ENCODE measurements at places on chromosomes 2 and 18. TPM values are rescaled to one million over a fixed set of nuclear protein-coding genes. Genes with fewer than 3 reads are reported as not detected.

GRCh38 chr2:237714690-237715458, 83.7 kb upstream of the RBM44 start:
- peak; percentile 73 for DNase-seq

DNA sequence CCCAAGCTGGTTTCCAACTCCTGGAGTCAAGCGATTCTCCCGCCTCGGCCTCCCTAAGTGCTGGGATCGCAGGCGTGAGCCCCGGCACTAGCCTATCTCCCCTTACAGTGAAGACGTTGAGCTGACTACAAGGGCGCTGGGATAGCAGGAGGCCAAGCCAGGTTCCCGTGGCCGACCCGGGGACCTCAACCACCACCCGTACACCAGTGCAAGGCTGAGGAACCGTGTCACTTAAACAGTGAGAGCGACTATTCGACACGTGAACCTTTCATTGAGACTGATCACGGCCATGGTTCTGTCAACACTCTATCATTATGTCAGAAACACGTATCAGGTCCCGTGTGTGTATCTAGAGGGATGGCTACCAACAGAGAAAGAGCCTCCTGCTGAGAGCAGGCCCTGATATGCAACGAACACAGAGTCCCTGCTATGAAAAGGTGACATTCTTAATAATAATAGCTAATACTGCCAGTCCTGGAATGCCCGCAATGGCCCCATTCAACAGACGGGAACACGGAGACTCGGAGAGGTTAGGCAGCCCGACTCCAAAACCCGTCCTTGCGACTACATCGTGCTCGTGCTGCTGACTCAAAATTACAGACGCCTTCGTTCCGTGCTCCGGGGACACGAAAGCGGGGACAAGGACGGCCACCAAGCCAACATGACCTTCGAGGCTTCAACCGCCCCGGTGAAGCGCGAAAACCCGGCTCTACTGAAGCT, 833 bp downstream of the AFG3L2 start:
- DNase-seq, result peak; percentile 22

SIX3 gene
- not detected for total RNA-seq

CHRNA1 gene
- total RNA-seq, result not detected

DNA sequence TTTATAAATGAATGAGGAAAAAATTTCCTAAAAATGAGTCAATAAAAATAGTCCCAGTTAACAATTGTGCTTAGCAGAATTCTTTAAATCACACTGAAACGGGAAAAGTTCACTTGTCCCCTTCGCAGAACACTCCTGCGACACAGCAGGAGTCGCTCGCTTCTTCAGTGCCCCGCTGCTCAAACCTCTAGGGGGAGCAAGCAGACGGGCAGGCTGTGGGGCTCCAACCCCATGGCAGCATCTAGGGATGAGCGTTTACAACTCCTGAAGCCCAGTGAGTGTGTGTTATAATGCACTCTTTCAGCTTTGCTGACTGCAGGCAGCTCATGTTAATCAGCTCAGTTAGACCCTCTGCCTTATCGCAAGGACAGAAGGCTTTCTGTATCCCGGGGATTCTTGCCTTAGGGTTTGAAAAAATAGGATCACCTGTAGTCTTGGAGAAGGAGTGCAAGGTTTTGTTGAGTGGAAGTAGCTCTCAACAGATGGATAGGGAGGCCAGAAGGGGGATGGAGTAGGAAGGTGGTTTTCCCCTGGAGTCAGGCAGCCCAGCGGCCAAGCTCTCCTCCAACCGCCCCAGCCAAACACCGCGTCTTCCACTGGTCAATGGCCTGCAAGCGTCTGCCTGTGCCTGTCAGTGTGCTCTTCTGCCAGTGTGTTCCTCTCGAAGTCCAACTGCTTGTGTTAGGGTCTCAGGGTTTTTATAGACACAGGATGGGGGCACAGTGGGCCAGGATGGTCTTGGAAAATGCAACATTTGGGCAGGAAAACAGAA, 1977.7 kb upstream of the LRRTM1 start:
- DNase-seq, result no peak

- peak; percentile 79 for DNase-seq
These were observed 188.1 kb downstream of the FMNL2 start for GRCh38 chr2:152523091-152523490.

TNS1 gene
- total RNA-seq, result 54.5 TPM

DSG4 gene
- not detected for total RNA-seq

GRCh38 chr2:108701208-108701607, 18.1 kb upstream of the RANBP2 start:
- DNase-seq, result no peak

GRCh38 chr2:202121532-202122162, 48.6 kb downstream of the KIAA2012 start:
- DNase-seq, result no peak

APCDD1 gene
- total RNA-seq, result 0.09 TPM

DNA sequence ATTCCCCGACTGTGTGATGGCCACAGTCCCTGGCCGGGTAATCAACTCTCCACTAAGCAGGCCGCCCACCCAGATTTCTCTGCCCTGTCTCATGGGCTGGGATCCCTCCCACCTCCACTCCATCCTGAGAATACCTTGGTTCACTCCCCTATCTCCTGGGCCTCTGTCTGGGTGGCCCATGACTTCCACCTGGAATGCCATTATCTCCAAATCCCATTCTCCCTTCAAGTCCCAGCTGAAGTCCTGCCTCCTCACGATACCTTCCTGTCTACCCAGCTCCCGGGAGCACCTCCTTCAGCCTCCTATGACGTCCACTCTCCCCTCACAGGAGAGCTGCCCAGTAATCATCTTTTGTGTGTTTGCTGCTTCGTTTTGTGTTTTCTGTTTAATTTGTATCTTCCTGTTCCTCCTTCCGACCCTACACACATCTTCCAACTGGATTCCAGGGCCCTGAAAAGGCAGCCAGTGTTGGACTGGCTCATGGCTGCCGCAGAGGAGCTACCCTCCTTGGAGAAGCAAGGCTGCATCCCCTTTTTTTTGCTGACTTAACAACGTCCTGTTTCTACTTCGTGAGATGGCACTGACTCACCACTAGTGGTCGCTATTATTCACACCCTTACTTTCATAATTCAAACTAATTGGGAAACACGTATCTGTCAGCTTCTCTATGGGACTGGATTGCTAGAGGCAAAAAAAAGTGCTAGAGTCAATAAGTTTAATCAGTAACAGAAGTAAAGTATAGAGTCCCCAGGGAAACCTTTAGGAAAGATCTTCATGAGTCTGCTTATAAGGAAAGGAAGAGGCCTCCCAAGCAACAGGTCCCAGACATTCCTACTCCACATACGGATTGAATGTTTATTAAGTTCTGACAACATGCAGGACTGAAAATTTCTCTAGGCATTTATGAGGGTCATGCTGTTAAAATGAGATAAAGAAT, 171.9 kb upstream of the GATA6 start:
- peak; percentile 56 for DNase-seq

- no peak for DNase-seq
These were observed 531.1 kb downstream of the PARD3B start for GRCh38 chr2:205076405-205076804.

ASAP2 gene
- total RNA-seq, result 37.1 TPM

GRCh38 chr18:24791751-24792545, 331.5 kb downstream of the HRH4 start:
- DNase-seq, result peak; percentile 2

- peak; percentile 12 for DNase-seq
These were observed 12.6 kb upstream of the CHN1 start for GRCh38 chr2:175017618-175018414.

CRYGC gene
- not detected for total RNA-seq

MPV17 gene
- total RNA-seq, result 92.8 TPM

DNA sequence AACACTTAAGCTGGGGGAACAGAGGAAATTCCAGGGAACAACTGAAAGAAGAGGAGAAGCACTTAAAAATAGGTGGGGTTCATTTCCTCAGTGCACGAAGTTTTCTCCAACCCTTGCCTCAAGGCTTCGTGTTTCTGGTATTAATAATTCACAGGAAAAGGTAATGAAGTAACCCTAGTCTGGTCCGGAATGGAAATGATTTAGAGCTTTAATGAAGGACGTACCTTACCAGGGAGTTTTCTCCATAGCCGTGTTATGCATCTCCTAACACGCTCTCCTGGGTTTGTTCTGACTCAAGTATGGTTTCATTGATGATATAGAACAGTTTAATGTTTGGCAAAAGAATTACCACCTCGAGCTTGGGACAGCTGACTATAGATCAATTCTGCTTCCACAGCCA, 214.2 kb downstream of the MTX2 start:
- DNase-seq, result no peak

- no peak for DNase-seq
These were observed 17.1 kb downstream of the GYPC start for GRCh38 chr2:126672980-126673605.

- DNase-seq, result no peak
These were observed 6.6 kb downstream of the GAREM2 start for GRCh38 chr2:26179446-26179913.

- no peak for DNase-seq
These were observed 25.3 kb downstream of the NABP1 start for GRCh38 chr2:191703079-191703725.

DNA sequence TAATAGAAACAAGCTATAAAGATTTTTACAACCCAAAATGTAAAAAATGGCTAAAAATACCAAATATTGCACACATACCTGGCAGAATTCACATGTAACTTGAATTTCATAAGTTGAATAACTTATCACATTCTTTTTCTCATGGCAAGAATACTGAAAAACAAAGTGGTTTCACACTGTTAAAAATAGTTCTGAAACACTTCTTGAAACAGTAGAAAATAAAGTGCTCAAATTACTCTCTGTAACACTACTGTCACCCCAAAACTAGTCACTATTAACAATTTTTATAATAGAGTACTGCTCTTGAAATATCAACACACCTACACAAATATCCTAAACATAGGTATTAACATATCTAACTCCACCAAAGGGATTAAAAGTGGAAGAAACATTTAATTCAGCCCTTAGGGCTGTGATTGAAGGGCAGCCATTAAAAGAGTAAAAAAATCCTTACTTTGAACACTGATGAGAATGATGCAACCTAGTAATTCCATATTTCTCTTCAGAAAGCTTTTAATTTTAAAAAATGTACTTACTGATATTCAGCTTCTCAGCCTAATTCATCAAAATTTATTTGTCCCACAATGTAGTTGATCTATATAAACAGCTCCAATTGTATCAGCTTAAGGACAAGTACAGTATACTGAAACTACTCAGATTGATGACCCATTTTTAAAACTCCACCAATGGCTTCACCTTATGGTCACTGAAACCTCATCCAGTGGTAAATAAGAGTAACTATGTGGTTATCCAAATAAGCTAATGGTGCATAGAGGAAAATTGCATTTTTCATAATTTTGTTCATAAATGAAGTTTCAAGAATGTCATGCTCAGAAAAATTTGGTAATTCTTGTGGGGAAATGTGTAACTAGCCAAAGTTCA, 31.4 kb downstream of the ATF2 start:
- no peak for DNase-seq

PSD4 gene
- total RNA-seq, result 0.82 TPM

GRCh38 chr18:48949606-48950535, 894 bp downstream of the SMAD7 start:
- DNase-seq, result no peak

- DNase-seq, result no peak
These were observed 534.8 kb upstream of the LRRTM4 start for GRCh38 chr2:78056976-78057375.

DNA sequence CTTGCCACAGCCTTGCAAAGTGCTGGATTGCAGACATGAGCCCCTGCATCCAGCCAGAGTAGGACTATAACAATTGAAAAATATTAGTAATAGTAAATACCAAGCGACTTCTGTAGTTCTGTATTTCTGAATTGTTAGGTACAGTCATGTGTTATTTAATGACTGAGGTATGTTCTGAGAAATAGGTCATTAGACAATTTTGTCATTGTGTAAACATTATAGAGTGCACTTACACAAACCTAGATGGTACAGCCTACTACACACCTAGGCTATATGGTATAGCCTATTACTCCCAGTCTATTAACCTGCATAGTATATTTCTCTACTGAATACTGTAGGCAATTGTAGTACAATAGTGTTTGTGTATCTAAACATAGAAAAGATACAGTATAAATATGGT, 92.1 kb downstream of the GALNT1 start:
- DNase-seq, result no peak

DNA sequence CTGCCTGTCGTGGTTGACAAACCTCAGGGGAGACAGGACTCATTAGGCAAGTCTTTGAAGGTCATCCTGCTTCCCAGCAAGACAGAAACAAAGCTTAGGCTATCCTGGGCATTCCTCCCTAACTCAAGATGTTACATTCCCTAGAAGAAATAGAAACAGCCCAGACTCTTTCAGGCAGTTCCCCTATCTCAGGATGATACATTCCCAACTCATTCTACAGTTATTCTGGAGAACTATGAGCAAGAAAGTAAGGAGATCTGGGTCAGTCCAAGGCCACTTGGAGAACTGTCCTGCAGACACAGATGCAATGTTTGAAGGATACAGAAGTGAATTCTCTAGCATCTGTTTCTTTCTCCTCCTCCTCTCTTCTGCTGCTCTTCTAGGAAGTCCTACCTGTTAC, 220.1 kb upstream of the NCKAP5 start:
- DNase-seq, result peak; percentile 61

- no peak for DNase-seq
These were observed 405.1 kb downstream of the GPD2 start for GRCh38 chr2:156841321-156841720.

DNA sequence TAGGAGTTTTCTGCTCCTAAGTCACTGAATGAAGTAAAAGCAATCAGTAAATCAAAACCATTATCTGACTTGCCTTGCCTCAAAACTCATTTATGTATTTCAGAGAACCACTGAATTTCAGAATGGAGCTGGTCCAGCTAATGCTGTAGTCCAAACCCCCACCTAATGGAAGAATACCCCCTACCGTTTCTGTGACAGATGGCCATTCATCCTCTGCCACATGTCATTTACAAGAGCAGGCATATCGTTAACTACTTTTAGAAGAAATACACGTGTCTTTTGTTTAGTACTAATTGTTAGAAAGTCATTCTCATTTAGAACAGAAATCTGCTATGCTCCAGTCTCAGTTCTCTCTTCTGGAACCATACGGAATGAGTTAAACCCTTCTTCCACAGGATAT, 12.8 kb upstream of the GALNT5 start:
- DNase-seq, result no peak

DNA sequence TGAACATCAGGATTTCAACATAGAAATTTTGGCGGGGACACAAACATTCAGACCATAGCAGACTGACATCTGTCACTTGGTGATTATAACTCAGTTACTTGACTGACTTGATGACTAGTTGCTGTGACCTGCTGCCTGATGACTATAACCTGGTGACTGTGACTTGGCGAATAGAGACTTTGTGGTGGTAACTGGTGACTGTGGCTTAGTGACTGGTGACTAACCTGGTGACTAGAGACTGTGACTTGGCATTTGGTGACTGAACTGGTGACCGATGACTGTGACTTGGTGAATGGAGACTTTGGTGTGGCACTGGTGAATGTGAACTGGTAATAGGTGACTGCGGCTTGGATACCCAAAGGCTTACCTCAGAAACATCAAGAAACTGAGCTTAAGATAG, 563.1 kb upstream of the FAM98A start:
- no peak for DNase-seq

DNA sequence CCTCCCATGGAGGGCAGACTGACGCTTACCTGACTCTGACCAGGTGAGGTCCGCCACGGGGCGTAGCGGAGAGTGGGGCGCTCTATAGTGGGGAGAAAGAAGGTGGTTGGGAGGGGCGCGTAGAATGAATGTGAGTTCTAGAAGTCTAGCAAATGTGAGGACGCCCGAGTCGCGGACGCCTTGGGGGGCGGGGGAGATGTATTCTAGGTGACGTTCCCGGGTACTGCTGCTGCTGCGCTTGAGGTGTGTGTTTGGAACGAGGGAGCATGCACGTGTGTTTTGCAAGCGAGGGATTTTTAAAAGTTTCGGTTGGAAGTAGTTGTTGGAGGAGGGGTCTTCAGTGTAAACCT, 758 bp downstream of the RIF1 start:
- no peak for DNase-seq

KIDINS220 gene
- 89.7 TPM for total RNA-seq

GCA gene
- 10.9 TPM for total RNA-seq

All from fibroblast of the aortic adventitia (primary cell).